ENCODE measurements at places on chromosomes 3 and 15. TPM values are rescaled to one million over a fixed set of nuclear protein-coding genes. Genes with fewer than 3 reads are reported as not detected.
A peak's percentile ranks its signal among the peaks of the same experiment; 100 is the strongest.

GRCh38 chr3:159732172-159733111, 256.2 kb upstream of the IL12A start:
- no peaks in the 10 kb centered on the region for H3K27me3 ChIP-seq
- H3K36me3 ChIP-seq, result no peaks in the 10 kb centered on the region
- no peak for DNase-seq
- no peaks in the 10 kb centered on the region for H3K4me1 ChIP-seq
- H3K27ac ChIP-seq, result no peak overlapping the region

- no peak overlapping the region for H3K4me3 ChIP-seq
- H3K27me3 ChIP-seq, result no peaks in the 10 kb centered on the region
- H3K4me1 ChIP-seq, result no peaks in the 10 kb centered on the region
- H3K27ac ChIP-seq, result no peak overlapping the region
- no peak for DNase-seq
These were observed 17.4 kb downstream of the PDHB start for GRCh38 chr3:58416191-58416590.

Gene GOLGA6D
- total RNA-seq, result not detected

Gene NTRK3
- total RNA-seq, result 0.13 TPM

Gene CPNE9
- not detected for total RNA-seq

Gene GOLGA6B
- total RNA-seq, result 0.27 TPM

GRCh38 chr3:65581313-65581712, 457.4 kb downstream of the MAGI1 start:
- no peak overlapping the region for H3K4me3 ChIP-seq
- no peak for DNase-seq
- H3K27me3 ChIP-seq, result no peaks in the 10 kb centered on the region
- no peaks in the 10 kb centered on the region for H3K4me1 ChIP-seq
- no peaks in the 10 kb centered on the region for H3K36me3 ChIP-seq

DNA sequence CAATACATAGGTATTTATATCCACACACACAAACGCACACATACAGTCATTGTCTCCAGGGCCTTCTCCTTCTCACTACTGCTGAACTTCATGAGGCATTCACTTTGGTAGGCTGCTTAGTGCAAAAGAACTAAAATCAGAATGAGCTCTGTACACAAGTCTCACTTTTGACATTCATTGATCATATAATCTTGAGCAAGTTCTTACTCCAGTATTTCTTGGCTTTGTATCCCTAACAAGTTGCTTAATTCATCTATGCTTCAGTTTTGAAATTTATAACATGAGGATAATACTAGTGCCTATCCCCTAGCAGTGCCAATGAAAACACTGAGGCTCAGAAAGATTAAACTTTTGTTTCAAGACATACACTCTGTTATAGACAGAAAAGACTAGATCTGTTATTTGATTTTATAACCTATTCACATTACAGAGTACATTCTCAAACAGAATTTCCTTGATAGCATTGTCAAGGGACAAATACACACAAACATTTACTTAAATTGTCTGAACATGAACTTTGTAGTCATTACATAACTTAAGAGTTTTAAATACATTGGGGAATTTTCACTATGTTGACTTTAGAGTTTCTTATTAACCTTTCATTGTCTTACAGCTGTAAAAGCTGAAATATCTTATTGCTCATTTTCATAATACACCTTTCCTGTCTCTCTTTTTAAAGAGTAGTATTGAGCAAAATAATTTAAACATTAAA, 55.0 kb upstream of the SI start:
- no peaks in the 10 kb centered on the region for H3K4me1 ChIP-seq
- H3K27ac ChIP-seq, result no peak overlapping the region
- no peak overlapping the region for H3K4me3 ChIP-seq
- H3K27me3 ChIP-seq, result no peaks in the 10 kb centered on the region
- no peak for DNase-seq
- no peaks in the 10 kb centered on the region for H3K36me3 ChIP-seq

Gene ZNF445
- 34.7 TPM for total RNA-seq

DNA sequence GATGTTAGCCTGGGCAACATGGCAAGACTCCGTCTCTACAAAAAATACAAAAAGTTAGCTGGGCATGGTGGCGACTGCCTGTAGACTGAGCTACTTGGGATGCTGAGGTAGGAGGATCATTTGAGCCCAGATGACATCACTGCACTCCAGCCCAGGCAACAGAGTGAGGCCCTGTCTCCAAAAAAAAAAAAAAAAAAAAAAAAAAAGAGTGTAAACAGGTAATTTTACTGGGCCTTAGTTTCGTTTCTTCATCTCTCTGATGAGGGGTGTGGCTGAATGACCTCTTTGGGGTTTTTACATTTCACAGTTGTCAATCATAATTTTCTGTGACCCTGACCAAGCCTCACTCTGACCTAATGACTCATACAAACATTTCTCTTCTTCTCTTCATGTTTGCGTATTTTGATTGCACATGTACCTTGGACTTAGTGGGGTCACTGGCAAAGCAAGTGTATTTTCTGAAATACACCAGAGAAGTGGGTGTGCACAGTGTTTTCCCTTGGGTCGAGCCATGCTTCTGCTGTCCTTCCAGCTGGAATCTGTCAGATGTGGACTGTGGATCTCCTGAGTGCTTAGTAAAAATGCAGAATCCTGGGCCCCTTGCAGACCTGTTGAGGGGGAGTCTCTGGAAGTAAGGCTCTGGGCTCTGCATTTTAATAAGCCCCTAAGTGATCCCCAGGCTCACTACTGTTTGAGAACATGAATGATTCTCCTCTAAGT, 140.5 kb downstream of the FNDC3B start:
- H3K4me1 ChIP-seq, result no peaks in the 10 kb centered on the region
- DNase-seq, result no peak
- H3K4me3 ChIP-seq, result no peak overlapping the region
- no peaks in the 10 kb centered on the region for H3K27me3 ChIP-seq
- no peaks in the 10 kb centered on the region for H3K36me3 ChIP-seq

DNA sequence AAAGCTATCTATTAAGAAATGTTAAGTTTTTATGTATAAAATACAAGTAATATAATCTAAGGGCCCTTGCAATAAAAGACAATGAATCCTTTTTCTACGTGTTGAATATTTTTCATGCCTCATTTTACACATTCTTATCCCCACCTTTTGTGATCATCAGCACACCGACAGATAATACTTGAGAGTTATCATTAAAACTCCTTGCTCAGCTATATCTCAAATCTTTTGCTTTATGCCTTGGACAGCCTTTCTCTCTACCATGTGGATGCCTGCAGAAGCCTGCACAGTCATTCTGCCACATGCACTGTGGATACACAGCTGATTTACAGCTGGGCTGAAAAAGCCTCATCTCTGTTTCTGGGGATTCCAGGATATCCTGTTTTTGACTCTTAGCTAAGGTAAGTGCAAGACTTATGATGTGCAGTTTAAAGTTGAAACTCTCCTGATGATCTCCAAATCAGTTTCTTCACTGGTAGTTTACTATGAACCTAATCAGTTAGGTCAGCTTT, 1565.1 kb downstream of the SI start:
- no peak for DNase-seq
- no peaks in the 10 kb centered on the region for H3K27me3 ChIP-seq
- no peaks in the 10 kb centered on the region for H3K36me3 ChIP-seq

Gene ITIH1
- not detected for total RNA-seq

GRCh38 chr3:124792341-124793040, 62.2 kb downstream of the UMPS start:
- H3K4me3 ChIP-seq, result no peak overlapping the region
- no peak for DNase-seq
- no peaks in the 10 kb centered on the region for H3K4me1 ChIP-seq
- H3K36me3 ChIP-seq, result no peaks in the 10 kb centered on the region

DNA sequence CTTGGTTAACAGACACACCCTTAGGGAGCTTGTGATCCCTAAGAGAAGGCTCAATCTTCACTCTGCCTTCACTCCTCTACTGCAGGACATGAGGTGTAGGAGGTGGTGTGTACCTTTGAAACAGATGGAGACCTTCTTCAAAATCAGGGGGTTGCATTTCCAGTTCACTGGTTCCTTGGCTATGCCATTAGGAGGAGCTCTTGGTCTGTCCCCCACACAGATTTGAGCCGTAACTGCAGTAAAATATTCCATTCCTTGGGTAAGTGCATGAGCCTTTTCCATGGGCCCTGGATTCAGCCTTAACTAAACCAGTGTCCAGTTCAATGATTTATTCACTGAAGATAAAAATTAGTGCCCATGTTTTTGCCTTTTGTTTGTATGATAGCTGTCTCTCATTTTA, 144.6 kb downstream of the MCTP2 start:
- no peaks in the 10 kb centered on the region for H3K27me3 ChIP-seq
- H3K4me3 ChIP-seq, result no peak overlapping the region
- no peak for DNase-seq
- H3K4me1 ChIP-seq, result no peaks in the 10 kb centered on the region

DNA sequence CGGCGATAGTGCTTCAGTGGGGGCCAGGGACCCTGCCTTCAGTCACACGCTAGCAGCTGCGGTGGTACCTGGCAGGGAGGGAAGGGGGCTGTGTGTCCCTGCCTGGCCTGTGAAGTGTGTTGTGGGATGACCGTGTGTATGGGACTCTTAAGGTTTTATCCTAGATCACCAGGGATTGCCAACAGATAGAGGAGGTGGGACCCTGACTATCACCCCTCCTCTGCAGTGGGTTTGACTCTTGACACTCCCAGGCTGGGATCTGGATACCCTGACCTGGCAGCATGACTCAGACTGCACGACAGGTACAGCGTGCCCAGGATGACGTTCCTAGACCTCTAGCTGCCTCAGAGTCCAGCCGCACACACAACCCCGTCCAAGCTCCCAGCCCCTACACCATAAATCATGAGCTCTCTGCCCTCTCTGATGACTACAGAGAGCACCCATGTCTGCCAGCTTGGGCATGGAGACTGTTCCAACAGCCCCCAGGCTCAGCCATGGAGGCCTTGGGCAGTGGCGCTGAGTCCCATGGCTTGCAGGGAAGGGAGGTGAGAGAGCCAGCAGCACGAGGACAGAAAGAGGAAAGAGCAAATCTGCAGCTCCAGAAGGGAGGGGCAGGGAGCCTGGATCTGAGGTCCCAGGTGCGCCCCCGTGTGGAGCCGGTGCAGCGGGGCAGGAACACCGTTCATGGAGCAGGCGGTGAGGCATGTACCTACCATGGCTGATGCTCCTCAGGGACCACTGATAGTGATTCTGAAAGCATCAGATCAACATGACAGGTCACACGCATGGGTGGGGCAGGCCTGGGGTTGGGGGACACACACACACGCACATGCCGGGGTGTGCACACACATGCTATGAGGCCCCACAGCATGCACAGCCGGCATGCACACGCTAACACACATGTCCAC, 71.0 kb downstream of the ADAMTS7 start:
- no peak overlapping the region for H3K4me3 ChIP-seq
- DNase-seq, result peak; percentile 21
- no peaks in the 10 kb centered on the region for H3K4me1 ChIP-seq
- no peaks in the 10 kb centered on the region for H3K27me3 ChIP-seq
- H3K27ac ChIP-seq, result no peak overlapping the region
